Adipocyte (in vitro differentiated cells): ENCODE measurements at places on chromosomes 4 and X.

- no peak for DNase-seq
Observed at GRCh38 chrX:110419512-110419911, 60.9 kb downstream of the RTL9 start.

DNA sequence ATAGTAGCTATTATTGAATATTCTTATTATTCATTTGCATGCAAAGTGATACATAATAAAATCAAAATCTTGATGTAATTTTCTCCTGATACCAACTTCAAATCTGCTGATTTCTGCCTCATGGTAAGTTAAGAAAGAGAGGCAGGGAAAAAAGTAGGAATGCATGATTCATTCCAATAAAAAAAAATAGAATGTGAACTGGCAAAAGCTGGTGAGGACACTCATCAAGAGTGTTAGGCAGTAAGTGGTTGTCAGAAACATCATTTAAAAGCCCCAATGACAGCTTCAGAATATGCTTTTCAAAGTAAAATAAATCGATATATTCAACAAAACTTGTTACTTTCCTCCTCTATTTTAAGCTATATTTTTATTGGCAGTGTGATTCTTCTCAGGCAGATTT lies 979.1 kb downstream of the TECRL start:
- DNase-seq: no peak

- no peak for DNase-seq
Observed at GRCh38 chrX:17737710-17737985, 355 bp downstream of the SCML1 start.

- DNase-seq: no peak
Observed at GRCh38 chrX:147693511-147693910, 218.2 kb upstream of the FMR1 start.

GRCh38 chrX:103464072-103464773 lies 55.1 kb downstream of the RAB40A start:
- DNase-seq: peak; percentile 64
